Activated effector memory CD4-positive, alpha-beta T cell treated with anti-CD3 and anti-CD28 coated beads, Interleukin-2, amount 50 U/mL, for 16 hours (primary cell): ENCODE measurements at places on chromosomes 6 and 20.

- no peak for DNase-seq
Measured at GRCh38 chr6:25669413-25669812, 17.4 kb downstream of the SCGN start.

DNA sequence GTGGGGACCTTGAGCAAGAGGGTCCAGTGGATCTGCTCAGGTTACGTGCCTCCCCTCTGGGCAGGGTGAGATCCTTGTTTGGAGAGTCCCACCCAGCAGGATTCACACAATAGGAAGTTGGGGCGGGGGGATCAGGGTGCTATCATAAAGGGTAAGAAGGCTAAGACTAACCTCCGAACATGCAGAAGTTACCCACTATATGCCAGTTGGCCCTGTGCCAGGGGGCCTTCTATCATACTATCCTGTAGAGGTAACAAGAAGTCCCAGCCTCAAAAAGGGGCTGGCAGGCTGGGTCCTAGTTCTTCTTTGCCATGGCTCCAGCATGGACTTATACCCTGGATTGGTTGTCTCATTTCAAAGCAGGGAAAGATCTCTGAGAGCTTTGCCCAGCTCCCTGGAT is 94.1 kb downstream of the CDH26 start:
- DNase-seq: no peak

- peak; percentile 38 for DNase-seq
Measured at GRCh38 chr6:170097505-170098427, 193.1 kb downstream of the DLL1 start.

DNA sequence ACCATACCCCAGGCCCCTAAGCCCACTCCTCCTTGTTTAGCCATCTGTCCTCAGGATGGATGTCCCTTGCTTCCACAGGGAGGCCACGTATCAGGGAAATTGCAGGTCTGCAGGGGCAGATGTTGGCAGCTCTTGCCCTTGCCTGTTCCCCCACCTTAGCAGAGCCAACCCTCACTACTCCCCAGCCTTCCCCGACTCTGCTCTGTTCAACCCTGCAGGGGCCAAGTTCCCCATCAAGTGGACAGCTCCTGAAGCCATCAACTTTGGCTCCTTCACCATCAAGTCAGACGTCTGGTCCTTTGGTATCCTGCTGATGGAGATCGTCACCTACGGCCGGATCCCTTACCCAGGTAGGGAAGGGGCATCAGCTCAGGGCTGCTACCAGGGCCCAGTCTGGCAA is 10.7 kb upstream of the TM9SF4 start:
- DNase-seq: no peak

- DNase-seq: no peak
Measured at GRCh38 chr20:12638633-12639312, 370.0 kb upstream of the SPTLC3 start.

DNA sequence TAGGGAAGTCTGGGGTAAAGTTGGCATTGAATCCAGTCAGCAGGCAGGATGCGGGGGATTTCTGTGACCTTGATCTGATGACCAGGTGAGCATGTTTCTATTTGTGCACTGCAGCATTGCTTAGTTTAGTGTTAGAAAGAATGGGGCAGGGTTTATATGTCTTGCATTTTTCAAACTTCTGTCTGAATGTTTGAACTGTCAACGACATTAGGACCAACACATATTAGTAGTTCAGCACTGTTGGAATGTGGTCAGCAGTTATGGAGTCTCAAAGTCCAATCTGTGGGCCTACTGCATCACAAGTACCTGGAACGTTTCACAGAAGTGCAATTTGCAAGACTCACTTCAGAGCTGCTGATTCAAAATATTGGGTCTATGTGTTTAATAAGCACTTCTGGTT is 276.6 kb upstream of the BMP2 start:
- no peak for DNase-seq

- DNase-seq: no peak
Measured at GRCh38 chr6:25132934-25133333, 146.2 kb upstream of the CARMIL1 start.

- DNase-seq: no peak
Measured at GRCh38 chr6:118921084-118921483, 13.9 kb downstream of the MCM9 start.

DNA sequence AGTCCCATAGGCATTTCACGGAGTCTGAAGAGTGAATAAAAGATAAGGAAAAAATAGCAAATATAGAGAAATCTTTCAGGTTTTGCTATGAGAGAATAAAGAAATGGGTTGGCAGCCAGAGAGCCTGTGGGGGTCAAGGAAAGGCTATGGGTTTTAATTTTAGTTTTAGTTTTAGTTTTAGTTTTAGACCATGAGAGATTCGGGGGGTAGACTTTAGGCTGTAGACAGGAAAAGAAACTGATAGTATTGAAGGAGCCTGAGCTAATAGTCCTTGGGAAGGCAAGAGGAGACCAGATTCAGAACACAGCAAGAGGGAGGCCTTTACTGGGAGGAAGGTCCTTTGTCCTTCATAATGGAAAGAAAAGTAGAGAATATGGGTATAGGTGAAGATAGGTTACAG is 19.3 kb downstream of the DOP1A start:
- no peak for DNase-seq

DNA sequence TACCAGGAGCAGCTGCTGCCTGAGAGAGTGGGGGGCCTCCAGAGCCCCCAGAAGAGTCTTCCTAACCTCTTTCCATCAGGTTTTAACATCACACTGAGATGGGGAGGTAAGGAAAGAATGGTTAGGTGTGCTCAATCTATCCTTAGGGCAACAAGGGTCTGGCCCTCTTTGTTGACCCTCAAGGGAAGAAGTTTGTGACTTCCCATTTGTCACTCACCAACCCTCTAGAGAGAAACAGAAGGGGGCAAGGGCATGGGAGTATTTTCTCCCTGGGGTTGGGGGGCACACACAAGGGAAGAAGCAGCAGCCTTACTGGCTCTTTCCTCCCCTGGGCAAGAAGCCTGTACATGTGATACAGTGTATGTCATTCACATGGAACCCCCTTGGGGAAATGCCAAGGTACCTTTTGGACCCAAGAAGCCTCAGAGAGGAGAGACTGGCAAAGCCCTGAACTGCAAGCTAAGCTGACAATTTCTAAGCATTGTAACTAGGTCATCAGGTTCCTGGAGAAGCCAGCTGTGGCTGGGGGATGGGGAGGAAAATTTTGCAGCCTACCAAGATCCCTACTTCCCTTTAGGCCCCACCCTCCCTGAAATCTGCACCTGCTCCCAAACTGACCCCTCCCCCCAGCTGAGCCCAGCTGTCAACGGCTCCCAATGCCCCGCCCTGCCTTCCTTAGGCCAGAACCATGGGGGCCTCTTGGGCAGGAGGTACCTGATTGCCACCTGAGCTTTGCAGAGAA is 14.5 kb downstream of the BCL2L1 start:
- DNase-seq: no peak

- no peak for DNase-seq
Measured at GRCh38 chr6:158109748-158110147, 58.3 kb downstream of the SERAC1 start.

- DNase-seq: no peak
Measured at GRCh38 chr6:18491308-18492045, 104.3 kb downstream of the RNF144B start.

DNA sequence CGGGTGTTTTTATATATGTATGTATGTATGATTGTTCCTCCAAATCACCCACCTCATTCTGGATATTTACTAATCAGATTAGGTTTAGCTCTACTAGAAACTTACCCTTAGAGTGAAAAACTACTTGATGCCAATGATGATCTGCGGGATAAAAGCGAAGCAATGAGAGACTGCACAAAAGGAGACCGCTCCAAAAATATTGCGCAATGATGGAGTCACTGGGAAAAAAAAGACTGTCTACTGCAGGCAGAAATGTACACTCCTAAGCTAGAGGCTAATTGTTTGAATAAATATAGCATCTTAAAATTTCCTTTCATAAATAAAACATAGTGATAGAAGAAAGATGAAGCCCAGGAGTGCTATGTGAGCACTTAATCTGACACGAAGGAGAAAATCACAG is 7.3 kb downstream of the RAB32 start:
- DNase-seq: no peak

- DNase-seq: no peak
Measured at GRCh38 chr6:25872814-25873213, 1.2 kb downstream of the SLC17A3 start.

- no peak for DNase-seq
Measured at GRCh38 chr6:167807756-167808155, 19.0 kb upstream of the AFDN start.

DNA sequence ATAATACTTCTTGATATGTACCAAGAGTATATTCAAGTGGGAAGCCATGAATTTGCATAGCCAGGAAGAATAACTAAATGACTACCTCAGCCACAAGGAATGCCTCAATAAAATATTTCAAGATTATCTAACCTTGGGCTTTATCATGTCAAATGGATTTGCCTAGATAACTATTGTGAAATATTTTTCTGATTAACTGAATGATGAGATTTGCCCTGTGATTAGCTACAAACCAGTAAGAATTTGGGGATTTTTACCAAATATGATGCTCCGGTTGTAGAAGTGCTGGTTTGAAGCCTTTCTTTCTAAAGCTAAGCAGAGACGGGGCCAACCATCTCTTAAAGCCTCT is 125.6 kb upstream of the LAMP5 start:
- DNase-seq: no peak

- peak; percentile 50 for DNase-seq
Measured at GRCh38 chr20:25315418-25316210, 67.7 kb downstream of the PYGB start.

- DNase-seq: no peak
Measured at GRCh38 chr6:16403831-16404230, 165.4 kb downstream of the GMPR start.

- peak; percentile 77 for DNase-seq
Measured at GRCh38 chr20:3980260-3981131, 34.9 kb downstream of the RNF24 start.

GRCh38 chr20:56865055-56865454 is 235.9 kb downstream of the TFAP2C start:
- DNase-seq: no peak

GRCh38 chr6:2460216-2460745 is 214.9 kb upstream of the GMDS start:
- no peak for DNase-seq

- no peak for DNase-seq
Measured at GRCh38 chr20:8744228-8744844, 324.6 kb upstream of the PLCB4 start.

- no peak for DNase-seq
Measured at GRCh38 chr20:44104798-44105517, 82.0 kb downstream of the JPH2 start.

DNA sequence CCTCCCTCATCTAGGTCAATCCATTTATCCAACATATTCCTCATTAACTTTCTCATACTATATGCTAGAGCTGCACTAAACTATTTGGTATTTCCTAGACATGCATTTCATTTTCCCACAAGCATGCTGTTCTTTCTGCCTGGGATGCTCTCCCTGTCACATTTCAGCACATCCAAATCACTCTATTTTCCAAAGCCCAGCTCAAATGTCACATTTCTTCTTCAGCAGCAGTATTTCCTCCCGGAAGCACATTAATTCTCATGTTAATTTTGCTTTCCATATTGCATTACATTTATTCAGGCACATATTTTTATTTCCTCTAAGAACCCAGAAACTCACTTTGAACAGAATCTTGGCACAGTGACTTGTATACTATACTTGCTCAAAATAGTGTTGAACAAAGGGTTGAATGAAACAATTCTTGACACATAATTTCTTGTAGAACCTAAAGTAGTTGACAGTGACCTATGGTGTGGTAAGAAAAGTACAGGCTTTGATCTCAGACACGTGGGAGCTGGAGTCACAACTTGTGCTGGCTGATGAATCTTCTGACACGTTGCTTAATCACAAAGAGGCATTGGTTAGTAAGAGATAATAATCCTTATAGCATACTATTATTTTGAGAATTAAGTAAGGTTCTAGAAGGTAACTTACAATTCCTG is 30.8 kb upstream of the CD2AP start:
- no peak for DNase-seq

- DNase-seq: no peak
Measured at GRCh38 chr6:54115966-54116365, 4.7 kb downstream of the MLIP start.

DNA sequence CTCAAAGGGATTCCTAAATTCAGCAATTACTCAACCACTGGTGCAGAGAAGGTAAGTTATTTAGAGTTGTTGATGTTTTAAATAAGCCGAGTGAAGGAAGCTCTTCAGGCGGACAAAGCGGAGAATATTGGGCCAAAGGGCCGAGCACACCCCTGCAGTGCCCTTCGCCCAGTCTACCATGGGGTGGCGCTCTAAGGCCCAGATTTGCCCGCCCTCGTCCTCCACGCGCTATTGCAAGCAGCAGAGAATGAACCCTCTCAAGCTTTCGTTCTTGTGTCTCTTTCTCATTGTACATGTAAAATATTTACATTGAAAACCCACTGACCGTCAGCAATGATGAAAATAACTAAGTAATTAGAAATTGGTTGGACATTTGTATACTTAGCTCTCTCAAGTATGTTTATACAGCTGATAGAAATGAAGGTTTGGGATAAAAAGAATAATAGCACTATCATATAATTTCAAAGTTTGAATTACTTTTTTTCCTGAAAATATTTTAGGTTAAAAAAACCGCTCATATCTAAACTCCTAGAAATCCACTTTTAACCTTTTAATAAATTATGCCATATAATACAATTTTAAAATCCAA is 195.0 kb upstream of the CEP162 start:
- no peak for DNase-seq

- DNase-seq: no peak
Measured at GRCh38 chr6:141990840-141991239, 141.9 kb upstream of the GJE1 start.

GRCh38 chr6:70375166-70375565 is 38.1 kb upstream of the FAM135A start:
- DNase-seq: no peak

DNA sequence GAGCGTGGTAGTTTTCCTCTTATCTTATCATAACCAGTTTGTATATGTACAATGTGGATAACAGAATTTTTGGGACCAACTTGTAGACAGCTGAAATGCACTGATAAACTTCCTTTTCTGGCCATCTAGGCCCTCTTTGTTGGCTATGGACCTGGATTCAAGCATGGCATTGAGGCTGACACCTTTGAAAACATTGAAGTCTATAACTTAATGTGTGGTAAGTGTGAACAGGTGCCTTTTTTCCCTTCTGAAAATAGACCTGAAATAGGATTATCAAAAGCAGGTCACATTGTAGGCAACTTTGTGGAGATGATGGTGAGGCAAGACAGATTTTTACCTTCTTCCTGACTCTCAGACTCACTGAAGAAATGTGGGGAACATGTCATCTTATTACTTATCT is 67.8 kb downstream of the ENPP1 start:
- no peak for DNase-seq

DNA sequence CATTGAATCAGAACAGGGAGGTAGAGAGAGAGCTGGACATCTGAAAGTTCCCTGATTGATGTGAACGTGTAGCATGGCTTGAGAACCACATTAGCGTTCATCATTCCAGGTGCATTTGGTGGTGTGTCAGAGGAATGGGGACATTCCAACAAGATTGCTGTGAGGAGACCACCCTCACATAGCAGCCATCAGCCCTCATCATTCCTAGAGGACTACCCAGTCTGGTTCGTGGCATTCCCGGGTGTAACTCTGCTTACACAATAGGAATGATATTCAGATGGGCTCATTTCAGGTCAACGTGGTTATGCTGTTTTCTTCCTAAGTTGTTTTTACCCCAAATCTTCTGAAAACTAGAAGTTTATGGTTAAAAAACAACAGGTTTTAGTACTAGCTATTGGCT is 62.2 kb upstream of the KLHL31 start:
- DNase-seq: no peak

GRCh38 chr20:2524709-2525506 is 11.5 kb upstream of the TMC2 start:
- peak; percentile 77 for DNase-seq

- DNase-seq: no peak
Measured at GRCh38 chr6:45647341-45648261, 269.9 kb upstream of the SUPT3H start.
